ENCODE measurements at places on chromosomes 2 and 18.

DNA sequence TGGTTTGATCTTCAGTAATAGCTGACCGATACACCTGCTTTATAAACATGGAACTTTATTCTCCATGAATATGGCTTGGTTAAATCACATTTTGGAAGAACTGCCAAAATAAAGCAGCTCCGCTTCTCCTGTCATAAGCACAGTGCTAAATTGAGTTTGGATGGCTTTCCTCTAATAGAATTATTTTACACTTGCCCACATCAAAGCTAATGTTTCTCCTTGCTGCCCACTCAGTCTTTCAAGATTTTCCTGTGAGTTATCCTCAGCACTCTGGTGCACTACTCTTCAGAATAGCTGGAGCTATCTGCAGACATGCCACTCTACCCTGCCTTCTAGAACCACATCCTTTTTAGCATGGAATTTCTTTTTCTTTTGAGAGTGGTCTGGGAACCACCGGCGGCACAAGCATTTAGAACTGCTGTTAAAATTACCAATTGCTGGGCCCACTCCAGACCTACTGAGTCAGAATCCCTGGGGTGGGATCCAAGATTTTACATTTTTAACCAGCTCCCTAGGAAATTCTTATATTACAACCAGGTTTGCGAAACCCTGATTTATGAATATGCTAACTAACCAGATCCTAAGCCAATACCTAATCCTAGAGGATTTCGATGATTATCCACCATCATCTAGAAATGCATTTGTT, 283.3 kb downstream of the AFF3 start:
- no peak for DNase-seq

DNA sequence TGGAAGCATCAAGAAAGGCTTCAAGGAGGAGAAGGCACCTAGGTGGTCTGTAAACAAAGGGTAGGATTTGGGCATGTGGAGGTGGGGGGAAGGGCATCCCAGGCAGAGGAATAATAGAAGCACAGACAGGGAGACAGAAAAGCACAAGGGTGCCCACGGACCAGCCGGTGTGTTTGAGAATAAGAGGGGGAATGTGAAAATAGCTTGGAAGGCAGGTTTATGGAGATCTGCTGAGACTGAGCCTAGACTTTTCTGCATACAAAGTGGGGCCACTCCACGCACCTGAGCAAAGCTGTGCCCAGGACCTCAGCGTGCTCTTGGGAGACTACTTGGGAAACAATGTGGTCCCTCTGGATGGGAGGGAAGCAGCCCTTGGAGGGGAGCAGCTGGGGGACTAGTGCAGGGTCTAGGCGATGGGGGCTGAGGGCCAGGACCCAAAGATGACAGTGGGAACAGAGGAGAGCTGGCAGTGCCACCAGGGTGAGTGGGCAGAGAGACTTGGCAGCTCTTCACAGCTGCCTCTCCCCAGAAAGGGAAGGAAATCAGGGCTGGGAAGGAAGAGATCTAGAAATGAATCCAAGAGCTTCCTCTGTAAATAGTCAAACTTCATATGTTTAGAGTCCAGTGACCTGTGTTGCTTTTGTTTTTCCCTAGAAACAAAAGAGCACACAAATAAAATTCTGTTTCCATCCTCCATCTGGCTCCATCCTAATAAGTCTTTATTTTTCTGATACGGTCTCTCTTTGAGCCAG, 110.7 kb upstream of the SMAD7 start:
- no peak for DNase-seq

DNA sequence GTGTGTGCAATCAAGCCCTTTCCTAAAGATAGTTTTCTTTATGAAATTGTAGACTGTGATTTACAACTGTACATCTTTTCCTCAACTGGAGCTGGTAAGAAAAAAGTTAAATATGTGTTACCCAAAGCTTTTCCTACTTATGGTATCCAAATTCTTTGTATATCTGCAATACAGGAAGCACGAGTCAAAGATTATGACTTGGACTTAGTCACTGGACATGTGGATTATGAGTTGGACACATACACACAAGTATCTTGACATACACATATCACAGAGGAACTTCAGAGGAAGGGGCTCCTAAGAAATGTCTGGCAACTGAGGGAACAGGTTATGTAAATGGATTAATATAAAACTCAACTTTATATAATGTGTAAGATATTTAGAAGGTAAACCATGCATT, 35.2 kb downstream of the PRELID3A start:
- no peak for DNase-seq

DNA sequence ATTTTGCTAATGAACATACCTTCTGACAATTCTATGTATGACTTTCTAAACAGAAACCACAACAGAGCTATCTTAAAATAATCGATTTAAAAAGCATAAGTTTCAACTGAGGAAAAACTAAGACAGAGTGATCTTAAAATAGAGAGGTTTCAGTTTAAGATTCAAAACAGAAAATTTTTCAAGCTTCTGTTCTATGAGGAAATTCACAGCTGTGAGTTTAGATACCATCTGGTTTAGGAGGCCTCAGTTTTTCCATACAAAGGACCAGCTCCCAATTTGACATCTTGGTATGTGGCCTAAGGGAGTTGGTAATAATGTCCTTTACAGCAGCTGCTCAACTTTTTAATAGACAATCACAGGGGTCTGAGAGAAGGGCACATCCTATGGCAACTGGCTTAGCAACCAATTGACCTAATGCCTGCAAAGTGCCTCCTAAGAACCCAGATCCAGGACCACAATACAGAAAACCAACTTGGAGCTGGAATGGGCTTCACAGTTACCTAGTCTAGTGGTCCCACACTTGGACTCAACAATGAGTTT, 39.7 kb downstream of the MDH1 start:
- no peak for DNase-seq

GRCh38 chr18:36352384-36352783, 54.9 kb downstream of the FHOD3 start:
- no peak for DNase-seq

- DNase-seq = no peak
Observed at GRCh38 chr18:31373641-31374040, 2.9 kb upstream of the DSG4 start.

GRCh38 chr2:237691908-237692600, 64.7 kb downstream of the LRRFIP1 start:
- peak; percentile 99 for DNase-seq

DNA sequence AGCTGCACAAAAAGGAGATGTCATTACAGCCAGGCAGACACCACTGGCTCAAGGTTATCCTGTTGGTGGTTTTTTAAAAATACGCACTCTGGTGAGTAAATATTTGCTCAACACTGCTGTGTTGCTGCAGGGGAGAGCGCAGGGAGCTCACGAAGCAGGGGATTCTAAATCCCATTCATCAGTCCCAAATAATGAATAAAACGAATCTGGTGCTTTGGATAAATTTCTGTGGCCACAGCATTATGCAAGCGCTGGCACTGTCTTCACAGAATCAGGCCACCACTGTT, 256.2 kb downstream of the HDAC4 start:
- DNase-seq = no peak

GRCh38 chr2:238947920-238948710, 100.2 kb downstream of the TWIST2 start:
- peak; percentile 35 for DNase-seq

- no peak for DNase-seq
Observed at GRCh38 chr2:33812707-33813106, 213.6 kb upstream of the FAM98A start.

- DNase-seq = no peak
Observed at GRCh38 chr18:42752916-42753315, 362.6 kb downstream of the RIT2 start.

DNA sequence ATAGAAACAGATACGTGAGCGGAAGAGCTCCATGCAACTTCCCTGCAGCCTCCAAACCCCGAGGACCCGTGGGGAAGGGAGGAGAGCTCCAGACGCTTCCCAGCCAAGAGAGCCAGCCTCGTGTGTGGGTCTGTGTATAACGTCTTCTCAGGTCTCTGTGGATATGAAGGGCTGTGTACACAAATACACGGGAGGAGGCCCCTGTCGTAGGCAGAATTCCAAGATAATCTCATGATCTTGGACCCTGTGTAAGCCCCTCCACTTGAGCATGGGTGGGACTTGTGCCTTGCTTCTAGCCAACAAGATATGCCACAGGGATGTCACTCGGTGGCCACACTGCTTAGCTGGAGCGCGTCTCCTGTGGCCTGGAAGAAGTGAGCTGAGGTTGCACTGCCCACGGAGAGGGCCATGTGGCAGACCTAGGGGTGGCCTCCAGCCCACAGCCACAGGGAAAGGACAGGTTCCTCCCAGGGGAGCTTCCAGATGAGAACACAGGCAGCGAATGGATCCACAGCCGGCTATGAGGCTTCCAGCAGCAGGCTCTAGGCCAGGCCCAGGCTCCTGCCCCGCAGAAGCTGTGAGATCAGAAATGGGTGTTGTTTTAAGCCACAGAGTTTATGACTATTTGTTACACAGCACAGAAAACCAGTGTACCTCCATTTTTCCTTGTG, 15.6 kb upstream of the KLF11 start:
- DNase-seq = no peak

DNA sequence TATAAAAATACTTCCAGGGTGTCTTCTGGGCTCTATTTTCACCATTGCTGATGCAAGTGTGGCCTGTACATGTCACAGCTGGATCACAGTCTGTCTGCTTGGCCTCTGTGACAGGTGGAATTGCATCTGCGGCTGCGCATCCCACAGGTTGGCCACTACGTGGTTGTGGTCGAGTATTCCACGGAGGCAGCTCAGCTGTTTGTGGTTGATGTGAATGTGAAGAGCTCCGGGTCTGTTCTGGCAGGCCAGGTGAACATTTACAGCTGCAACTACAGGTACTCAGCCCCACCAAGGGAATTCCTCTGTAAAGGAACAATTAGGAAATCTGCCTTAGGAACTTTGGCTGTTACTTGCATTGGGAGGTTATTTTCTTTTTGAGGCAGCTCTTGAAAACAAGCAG, 144.5 kb downstream of the LAMA3 start:
- DNase-seq = no peak

- DNase-seq = peak; percentile 57
Observed at GRCh38 chr2:127220102-127220767, at the start of gene CYP27C1. CYP27C1 (minus strand) TSS chr2:127220299; CDS start chr2:127220270, 29 bp downstream.

- peak; percentile 55 for DNase-seq
Observed at GRCh38 chr2:75560768-75561565, at the start of gene EVA1A. EVA1A (minus strand) TSS chr2:75560939; CDS start chr2:75518140, 42,799 bp downstream.

DNA sequence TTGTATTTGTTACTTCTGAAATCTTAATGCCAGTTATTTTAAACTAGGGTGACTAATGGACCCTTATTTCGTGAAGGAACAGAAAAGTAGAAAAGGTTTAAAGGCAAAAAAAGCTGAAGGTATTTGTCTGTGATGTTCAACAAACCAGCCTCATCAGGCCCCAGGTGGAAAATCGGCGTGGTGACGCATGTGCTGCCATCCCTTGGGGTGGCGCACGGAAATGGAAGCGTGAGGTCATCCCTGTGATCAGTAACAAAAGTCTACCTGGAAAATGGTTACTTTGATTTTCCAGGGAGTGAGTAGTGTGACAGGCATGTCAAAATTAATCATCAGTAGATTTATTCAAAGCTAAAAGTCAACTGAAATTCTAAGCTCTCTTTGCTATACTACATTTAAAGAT, 313.2 kb downstream of the GBX2 start:
- no peak for DNase-seq

GRCh38 chr2:229689307-229689839, 25.0 kb downstream of the DNER start:
- no peak for DNase-seq

DNA sequence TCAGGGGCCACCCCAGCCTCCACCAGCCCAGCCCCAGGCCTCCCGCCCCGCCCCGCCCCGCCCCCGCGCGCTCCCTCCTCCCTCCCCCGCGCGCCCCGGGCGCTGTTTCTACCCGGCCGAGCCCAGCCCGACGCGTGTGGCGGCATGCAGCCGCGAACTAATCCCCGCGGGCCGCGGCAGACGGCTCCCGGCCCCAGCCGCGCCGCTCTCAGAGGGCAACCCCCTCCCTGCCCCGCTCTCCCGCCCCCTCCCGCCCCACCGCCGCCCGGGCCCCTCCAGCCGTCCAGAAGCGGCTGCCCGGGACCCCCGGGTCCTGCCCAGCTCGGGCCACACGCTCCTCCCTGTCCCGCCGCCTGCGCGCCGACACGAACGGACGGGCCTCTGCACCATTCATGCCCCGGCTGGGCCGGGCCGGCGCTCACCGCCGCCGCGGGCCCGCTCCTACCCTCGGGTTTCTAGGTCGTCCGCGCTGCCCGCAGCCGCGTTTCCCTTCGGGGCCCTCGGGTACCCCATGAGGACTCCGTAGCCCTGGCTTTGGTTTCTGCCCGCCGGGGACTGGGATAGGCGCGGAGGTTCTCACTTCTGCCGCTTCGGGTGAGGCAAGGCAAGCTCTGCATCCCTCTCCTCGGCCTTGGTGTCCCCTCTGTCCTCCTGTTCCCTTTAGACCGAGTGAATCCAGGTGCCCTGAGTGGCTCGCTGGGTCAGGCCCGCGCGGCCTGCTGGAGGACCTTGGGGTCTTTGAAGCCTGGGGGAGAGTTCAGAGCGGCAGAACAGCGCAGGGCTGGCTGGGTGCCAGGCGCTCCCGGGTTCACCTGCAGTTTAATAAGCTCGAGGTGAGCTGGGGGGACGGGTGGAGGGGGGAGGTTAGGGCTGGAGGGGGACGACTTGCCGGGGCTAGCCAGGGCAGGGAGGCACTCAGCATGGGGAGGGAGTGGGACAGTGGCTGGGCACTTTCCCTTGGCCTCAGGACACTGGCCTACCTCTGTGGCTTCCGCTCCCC, 3.1 kb downstream of the WNT10A start:
- DNase-seq = no peak

DNA sequence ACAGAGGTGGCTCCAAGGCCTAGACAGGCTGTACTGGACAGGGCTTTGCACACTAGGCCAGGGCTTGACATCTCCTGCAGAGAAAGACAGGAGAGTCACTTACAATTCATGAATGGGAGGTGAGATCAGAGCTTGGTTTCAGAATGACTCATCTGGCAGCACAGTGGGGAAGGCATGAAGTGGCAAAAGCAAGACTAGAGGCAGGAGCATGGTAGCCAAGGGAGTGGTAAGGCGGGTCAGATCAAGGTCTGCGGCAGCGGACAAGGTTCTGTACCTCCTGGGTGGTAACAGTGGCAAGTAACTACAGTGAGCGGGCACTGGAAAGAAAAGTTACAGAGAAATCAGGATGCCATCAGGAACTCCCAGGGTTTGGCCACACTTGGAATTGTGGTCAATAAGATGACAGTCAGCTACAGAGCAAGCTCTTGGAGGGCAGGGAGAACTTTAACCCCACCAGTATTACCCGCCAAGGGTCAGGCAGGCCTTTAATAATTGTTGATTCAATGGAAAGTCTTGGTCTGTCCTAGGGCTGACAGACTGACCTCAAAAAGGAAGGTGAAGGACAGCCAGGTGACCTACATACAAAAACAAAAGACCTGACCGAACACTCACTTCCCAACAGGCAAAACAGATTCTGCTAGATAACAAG, 5.7 kb downstream of the MCFD2 start:
- no peak for DNase-seq

- no peak for DNase-seq
Observed at GRCh38 chr2:165149439-165149838, 54.4 kb downstream of the SCN3A start.

DNA sequence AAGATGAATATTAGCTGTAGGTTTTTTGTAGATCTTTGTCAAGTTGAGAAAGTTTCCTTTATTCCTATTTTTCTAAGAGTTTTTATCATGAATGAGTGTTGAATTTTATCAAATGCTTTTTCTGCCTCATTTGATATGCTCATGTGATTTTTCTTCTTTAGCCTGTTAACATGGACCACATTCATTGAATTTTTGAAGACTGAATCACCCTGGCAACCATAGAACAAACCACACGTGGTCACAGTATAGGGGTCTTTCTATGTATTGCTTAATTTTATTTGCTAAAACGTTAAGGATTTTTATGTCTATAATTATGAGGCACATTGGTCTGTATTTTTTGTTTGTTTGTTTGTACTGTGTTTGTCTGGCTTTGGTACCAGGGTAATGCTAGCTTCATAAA, 201.7 kb upstream of the CWC22 start:
- no peak for DNase-seq

- DNase-seq = no peak
Observed at GRCh38 chr18:13145636-13146190, 72.8 kb upstream of the LDLRAD4 start.
